Activated CD4-positive, alpha-beta T cell treated with anti-CD3 and anti-CD28 coated beads, Interleukin-2, amount 10 ng/mL, durations not matched to agents 24 days and 14 days (primary cell): ENCODE measurements at places on chromosomes 6 and 20.

GRCh38 chr6:43733471-43734293, 36.3 kb upstream of the VEGFA start:
- H3K27ac ChIP-seq: peak overlapping the region; percentile 74
- peaks cover 16% of the 10 kb centered on the region for H3K4me1 ChIP-seq
- H3K4me3 ChIP-seq: no peak overlapping the region

DNA sequence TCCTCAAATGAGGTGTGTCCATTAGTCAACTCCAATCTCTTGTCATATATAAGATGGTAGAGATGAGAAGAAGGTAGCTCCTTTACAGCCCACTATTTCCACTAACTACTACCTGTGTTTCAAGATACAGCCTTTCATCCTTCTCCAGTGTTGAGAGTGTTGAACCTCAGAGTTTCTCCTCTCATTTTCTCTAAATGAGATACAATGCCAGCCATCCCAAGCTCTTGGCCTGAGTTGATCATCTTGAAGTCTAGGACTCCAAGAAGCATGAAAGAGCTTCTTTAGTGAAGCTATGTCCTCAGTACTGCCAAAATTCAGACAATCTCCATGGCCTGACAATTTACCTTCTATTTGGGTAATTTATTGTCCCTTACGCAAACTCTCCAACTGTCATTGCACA, 548 bp upstream of the HLA-DRA start:
- no peak overlapping the region for H3K4me3 ChIP-seq
- no peak overlapping the region for H3K27ac ChIP-seq
- H3K27me3 ChIP-seq: peaks cover 26% of the 10 kb centered on the region
- H3K4me1 ChIP-seq: peaks cover 15% of the 10 kb centered on the region

GRCh38 chr6:10409731-10410206, 5.1 kb downstream of the TFAP2A start:
- no peak for DNase-seq
- H3K4me3 ChIP-seq: peak overlapping the region; percentile 34
- peaks cover 87% of the 10 kb centered on the region for H3K27me3 ChIP-seq
- peak overlapping the region; percentile 72 for H3K27ac ChIP-seq

DNA sequence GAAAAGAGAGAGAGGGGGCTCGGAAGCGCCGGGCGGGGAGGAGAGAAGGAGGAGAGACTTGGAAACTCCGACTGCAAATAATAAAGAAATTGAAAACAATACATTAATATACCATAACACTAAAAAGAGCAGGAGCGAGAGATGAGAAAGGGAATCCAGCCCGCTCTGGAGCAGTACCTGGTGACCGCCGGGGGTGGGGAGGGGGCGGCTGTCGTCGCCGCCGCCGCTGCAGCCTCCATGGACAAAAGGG, 338 bp downstream of the E2F3 start:
- no peaks in the 10 kb centered on the region for H3K27me3 ChIP-seq
- no peak for DNase-seq
- H3K36me3 ChIP-seq: peaks cover 16% of the 10 kb centered on the region
- H3K4me3 ChIP-seq: peak overlapping the region; percentile 88

- peaks cover 4% of the 10 kb centered on the region for H3K36me3 ChIP-seq
- H3K4me1 ChIP-seq: peaks cover 54% of the 10 kb centered on the region
- no peaks in the 10 kb centered on the region for H3K27me3 ChIP-seq
Observed at GRCh38 chr6:30510419-30511168, 21.3 kb downstream of the HLA-E start.
